ENCODE measurements at places on chromosomes 6 and 20.

GRCh38 chr6:118999494-119000040 is 64.6 kb upstream of the MCM9 start:
- DNase-seq = no peak

- DNase-seq = no peak
Measured at GRCh38 chr6:132817554-132818403, 3.4 kb downstream of the RPS12 start.

DNA sequence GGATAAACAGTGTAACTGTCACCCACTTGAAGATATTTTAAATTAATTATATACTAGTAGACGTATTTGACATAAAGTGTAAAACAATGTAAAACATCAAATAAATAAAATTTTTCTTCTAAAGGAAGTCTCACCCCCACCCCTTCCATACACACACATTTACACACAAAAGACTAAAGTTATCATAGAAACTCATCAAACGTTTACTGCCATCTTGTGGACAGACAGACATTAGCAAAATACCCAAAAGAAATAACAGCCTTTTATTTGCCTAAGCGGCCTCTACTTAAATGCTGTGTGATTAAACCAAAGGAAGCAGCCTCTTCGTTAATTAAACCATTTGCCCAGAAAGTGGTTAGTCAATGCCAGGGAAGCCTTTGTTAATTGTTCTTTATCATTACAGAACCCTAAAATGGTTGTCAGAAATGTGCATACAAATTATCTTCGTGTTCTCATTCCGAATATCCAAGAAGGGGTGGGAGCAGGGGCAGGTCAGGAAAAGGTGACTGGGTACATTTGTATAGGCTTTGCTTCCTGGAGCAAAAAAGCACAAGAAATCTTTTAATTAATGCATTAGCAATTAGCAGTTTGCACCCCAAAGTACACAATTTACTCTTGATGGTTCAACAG is 176.2 kb upstream of the SASH1 start:
- no peak for DNase-seq

GRCh38 chr6:89117211-89118108 is at the start of gene SRSF12:
TSS of gene SRSF12 (minus strand) at chr6:89118071. CDS start at chr6:89117887, 184 bp downstream.
- peak; percentile 60 for DNase-seq

- no peak for DNase-seq
Measured at GRCh38 chr6:3210024-3210610, 17.3 kb downstream of the TUBB2B start.

DNA sequence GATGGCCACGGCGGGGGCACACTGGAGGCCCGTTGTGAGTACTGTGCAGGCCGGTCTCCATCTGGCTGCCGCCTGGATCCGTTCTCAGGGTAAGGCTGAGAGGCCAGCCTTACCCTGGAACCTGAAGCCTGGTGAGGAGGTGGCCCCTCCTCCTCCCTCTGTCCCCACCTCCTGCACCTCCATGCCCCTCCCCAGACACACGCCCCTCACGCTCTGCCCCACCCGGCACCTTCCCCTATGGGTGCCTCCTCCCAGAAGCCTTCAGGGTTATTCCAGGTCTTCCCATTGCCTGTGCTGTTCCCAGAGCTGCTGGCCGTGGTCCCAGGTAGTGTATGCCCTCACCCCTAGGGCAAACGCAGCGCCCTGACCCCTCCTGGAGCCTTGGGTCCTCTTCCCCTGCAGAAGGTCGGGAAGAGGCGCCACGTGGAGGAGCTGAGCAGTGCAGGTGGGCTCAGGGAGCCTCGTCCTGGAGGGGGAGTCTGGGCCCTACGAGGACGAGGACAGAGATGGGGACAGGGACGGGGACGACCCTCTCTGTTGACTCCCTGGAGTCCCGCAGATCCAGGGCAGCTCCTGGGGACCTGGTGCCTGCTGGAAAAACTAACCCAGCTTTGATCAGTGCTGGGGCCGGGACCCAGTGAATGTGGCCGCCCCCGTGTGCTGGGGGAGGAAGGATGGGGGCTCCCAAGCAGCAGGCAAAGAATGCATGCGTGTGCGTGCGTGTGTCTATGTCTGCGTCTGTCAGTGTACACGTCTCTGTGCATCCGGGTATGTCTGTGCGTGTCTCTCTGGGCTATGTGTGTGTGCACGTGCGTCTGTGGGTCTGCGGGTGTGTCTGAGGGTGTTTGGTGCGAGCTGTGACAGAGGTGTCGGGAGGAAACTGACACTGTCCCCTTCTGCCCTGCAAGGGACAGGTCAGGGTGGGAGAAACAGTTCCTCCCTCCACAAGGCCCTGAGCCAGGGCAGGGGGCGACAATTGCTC is 8.2 kb upstream of the HRH3 start:
- no peak for DNase-seq

DNA sequence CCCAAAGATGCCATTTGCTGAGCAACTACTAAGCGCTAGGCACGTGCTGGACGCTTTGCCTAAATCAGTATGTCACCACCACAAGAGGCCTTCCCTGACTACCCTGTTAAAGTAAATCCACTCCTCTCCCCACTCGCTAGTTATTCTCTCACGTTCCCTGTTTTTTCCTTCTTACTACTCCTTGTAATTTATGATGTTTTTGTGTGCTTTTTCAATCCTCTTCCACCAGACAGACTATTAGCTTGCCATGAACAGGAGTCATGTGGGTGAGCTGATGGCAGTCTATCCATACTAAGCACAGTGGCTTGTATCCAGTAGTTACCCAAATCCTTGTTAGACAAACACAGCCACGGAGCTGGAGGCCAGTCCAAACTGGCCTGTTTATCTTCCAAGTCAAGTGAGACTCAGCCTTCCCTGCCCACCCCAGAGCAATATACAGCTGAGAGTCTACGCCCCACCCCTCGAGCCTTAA is 41.2 kb downstream of the C6orf132 start:
- no peak for DNase-seq

- no peak for DNase-seq
Measured at GRCh38 chr20:7207186-7207798, 439.8 kb downstream of the BMP2 start.

DNA sequence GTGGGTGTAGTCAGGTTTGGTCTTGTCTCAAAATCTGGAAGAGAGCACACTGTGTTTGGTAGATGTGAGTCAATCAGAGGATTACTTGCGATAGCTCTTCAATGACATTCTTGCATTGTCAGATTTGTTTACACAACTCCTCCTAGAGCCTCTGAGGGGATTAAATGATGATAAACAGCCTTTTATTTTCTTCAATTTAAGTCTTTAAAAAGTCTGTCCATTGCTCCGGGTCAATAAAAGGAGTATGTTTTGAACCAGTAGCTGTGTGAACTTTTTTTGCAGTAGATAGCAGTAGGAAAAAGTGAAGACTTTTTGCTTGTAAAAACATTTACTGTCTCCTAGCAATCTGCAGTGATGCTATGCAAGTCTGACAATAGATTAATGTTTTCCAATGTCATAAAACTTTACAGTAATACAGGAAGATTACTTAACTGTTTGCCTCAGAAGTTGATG is 49.9 kb downstream of the GJA1 start:
- DNase-seq = no peak

- DNase-seq = no peak
Measured at GRCh38 chr6:154397491-154398195, 41.0 kb upstream of the IPCEF1 start.

DNA sequence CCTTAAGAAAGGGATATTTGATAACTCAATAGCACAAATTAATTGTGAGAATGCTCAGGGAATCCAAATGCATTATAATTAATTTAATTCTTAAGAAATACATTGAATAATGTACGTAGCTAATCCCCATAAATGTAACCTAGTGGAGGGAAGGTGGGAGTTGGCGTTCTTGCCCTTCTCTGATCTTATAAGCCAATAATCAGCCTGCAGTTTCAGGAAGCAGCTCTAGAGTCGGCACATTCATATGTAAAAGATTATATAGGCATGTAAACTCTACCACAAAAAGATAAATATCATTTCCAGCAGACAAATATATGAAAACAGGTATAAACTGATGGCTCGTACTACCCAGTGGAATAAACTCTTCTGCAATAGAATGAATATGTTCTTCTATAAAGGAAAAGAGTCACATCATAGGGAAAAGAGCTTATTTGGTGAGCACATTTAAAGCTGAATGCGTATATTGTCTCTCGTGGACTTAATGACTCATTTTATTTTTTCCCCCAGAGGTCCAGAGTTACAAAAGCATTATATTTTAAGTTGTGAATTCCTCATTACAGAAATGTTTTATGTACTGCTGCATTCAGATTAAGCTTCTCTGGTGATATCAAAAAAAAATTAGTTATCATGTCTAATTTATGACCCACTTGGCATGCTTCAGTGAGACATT is 112.2 kb downstream of the TFAP2A start:
- DNase-seq = no peak

DNA sequence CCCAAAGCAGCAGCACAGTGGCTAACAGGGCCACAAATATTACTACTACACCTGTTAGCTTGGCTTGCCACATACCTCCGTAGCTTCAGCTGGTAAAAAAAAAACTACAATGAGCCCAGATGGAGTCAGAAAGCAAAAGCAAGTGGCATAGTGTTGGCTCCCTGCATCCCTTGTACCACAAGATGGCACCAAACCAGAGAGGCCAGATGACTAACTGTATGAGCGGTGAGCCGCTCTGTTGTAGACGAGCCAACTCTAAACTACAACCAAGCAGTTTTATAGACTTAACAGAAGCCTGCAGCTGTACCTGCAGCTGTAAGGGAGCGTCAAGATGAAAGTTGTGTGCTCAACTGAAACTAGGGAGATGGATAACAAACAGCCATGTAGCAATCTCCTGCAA is 84.5 kb upstream of the MCHR2 start:
- peak; percentile 20 for DNase-seq

DNA sequence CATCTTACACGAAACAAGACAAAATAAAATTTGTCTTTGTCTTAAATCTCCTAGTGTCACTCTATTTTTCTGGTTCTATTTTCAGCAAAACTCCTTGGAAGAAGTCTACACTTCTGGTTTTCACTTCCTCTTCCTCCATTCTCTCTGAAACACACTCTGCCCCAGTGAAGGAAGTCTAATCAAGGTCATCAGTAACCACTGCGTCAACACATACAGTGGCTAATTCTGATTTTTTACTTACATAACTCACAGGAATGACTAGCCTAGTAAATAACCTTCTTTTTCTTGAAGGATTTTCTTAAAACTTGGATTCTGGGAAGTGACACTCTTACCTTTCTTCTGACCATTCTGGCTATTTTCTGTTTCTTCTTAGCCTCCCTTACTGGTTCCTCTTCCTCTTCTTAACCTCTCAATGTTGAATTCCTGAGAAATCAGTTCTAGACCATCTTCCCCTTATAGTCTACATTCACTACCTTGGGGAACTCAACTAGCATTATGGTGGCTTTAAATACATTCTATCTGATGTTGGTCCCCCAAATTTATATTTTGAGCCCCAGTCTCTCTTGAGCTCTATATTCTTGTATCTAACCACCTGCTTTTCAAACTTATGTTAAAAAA is 37.5 kb downstream of the AIG1 start:
- DNase-seq = no peak

GRCh38 chr6:136251394-136251793 is 1.3 kb upstream of the MTFR2 start:
- no peak for DNase-seq

DNA sequence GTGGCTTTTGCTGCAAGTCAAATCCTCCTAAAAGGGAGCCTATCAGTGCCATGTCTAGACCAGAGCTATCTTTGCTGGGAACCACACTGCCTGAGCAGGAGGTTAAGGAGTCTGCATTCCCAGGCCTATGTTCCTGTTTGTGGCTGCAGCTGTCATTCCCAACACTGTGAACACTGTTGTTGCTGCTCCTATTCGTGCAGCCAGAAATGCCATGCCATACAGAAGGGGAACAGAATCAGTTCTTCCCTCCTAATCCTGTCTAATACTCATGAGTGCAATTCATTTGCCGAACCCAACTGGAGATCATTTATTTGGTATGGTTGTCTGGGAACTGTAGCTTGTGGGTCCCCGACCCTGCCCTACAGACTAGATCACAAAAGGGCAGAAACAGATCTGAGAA is 406.5 kb upstream of the GJE1 start:
- DNase-seq = peak; percentile 50

DNA sequence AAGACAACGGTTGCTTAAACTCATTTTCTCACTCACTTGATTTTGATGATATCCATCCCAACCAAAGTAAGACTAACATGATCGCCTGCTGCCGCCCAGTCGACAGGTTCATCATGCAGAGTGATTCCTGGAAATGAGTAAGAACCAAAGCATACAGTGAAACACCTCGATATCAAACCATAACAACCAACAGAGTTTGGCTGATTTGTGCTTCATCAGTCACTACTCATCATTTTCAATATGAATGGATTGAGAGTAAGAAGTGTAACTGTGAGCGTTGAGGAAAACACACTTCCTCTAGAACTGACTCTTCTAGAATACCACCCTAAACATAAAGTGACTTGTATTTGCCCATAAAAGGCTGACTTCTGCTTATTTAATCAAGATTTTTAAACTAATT is 29.2 kb upstream of the ALDH8A1 start:
- DNase-seq = no peak

GRCh38 chr6:149273318-149273717 is 44.2 kb upstream of the TAB2 start:
- DNase-seq = no peak

GRCh38 chr6:142482974-142483373 is 181.2 kb downstream of the ADGRG6 start:
- DNase-seq = no peak

DNA sequence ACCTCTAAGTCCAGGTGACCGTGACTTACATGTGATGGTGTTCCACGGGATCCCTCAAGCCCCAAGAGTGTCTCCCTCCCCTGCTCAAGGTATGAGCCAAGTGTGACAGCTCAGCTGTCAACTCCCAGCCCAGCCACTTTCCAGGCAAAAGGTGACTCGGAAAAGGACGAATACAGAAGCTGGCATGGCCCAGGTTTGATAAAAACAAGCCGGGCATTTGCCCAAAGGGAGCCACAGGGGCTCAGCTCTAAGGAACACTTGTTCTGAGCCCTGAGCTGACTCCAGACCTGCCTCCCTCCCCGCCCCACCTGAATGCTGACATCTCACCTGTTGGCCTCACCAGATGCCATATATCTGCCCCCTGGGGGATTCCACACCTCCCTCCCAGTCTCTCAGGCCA is 43.0 kb upstream of the BPIFA2 start:
- no peak for DNase-seq

DNA sequence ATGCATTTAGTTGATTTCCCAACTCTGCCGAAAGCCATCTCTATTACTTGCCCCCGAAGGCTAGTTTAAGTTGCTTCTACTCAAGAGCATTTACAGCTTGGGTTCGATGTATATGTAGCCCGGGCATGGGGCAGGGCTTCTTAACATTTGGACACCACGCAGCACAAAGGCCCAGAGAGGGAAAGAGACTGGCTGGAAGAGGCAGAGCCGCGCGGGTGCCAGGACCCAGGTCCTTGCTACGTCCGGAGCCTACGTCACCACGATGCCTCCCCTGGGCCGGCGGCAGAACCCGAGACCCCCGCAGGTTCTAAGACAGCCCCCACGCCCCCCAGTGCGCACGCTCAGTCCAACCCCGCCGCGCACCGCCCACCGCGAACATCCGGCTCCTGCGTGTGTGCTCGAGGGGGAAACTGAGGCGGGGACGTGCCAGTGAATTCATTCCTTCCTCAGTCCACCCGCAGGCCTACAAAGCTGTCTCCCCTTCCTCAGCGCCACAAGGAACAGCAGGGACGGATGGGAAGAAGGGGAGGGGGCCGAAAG is 367 bp upstream of the PCIF1 start:
- peak; percentile 88 for DNase-seq

GRCh38 chr20:44856442-44856841 is 29.1 kb upstream of the YWHAB start:
- no peak for DNase-seq

Measured in left hindlimb (tissue), 1 donor.